ENCODE measurements at places on chromosomes 7 and 10.

- ATAC-seq = no peak
These were observed 31.1 kb downstream of the GDI2 start for GRCh38 chr10:5782174-5782573.

GRCh38 chr7:47542051-47542450 lies 39.9 kb downstream of the TNS3 start:
- no peak for ATAC-seq

- no peak for ATAC-seq
These were observed 72.7 kb downstream of the SEM1 start for GRCh38 chr7:96636979-96637378.

DNA sequence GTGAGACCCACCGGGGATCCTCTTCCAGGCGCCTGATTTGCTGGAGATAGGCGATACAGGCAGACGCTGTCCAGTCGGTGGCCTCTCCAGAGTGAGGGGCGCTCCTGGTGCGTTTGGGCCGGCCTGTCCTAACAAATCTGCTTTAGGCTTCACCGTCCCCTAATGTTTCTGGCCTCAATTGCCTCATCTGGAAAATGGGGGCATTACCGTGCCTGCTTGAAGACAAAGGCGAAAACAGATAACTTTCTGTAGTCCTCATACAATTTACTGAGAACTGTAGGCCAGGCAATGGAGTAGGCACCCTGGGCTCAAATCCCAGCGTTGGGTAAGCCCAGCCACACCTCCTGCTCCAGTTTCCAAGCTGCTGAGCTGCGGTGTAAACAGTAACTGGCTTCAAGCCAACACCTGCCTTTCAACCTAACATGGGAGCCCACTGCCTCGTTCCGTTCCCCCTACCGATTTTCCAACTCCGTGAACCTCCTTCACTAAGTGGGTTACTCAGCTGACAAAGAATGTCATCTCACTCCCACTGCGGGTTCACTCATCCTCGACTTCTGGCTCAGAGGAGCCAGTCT lies 589 bp upstream of the ZFAND4 start:
- no peak for ATAC-seq

DNA sequence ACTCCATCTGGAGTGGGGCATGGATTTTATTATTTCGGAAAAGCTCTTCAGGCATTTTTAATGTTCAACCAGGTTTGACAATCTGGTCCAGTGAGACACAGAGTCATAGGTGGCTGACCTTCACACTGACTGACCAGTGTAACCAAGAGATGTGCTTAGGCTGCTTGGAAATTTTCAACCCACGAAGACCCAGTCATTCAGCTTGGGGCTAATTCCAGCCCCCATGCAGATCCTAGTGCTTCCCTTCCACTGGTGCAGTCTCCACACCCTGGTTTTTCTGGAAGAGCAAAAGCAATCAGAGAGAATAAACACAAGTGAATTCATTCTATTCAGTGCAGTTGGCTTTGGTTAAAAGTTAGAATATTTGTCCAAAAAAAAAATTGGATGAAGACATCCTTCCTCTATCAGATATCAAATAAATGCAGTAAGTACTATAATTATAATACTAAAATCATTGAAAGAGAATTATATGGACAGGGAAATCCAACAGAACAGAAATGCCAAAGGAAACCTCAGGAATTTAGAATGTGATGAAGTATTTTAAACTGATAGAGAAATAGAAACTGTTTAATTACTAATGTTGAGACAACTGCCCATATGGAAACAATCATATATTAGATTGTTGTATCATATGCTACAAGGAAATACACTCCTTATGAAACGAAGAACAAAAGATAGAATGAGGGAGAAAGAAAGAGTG lies 178.0 kb downstream of the NPSR1 start:
- no peak for ATAC-seq

- no peak for ATAC-seq
These were observed 61.5 kb downstream of the ITGA8 start for GRCh38 chr10:15658069-15658702.

DNA sequence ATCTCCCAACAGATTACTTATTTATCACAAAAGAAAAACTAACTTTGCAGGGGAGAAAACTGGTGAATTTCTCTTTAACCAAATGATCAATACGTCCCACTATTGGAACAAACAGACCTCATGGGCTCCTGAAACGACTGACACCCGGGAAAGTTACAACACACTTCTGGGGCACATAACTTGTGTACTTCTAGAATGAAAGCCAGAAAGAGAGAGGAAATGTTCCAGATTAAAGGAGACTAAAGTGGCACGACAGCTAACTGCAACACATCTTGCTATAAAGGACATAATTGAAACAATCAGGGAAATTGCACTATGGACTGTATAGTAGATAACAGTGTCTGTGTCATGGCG lies 14.7 kb upstream of the TPST1 start:
- ATAC-seq = no peak

GRCh38 chr10:34809796-34810195 lies 5.3 kb downstream of the PARD3 start:
- ATAC-seq = no peak

GRCh38 chr7:155398944-155399343 lies 59.0 kb upstream of the EN2 start:
- ATAC-seq = no peak

DNA sequence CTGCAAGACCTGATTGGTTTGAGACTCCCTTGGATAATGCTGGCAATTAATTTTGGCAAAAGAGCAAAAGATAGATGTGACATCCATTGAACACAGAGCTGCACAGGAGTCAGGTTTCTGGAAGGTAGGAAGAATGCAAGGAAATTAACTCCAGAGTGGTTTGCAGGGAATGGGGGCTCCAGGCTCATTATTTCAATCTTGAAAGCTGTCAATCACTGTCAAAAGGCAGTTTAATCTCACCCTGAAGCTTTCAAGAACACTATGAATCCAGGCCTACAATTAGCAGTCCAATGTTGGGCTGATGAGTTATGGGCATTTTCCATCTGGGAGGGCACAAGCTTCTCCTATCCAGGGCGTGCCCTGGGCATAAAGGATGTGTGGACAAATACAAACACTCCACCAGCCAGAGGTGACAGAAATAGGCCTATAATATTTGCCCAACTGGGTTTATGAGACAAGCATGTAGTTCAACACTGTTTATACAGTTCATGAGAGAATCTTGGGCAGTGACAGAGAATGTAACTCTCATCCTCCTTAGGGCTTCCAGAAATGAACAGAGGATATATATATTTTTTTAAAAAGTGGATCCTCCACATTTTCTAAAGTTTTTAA lies 80.5 kb downstream of the KCNMA1 start:
- ATAC-seq = no peak

DNA sequence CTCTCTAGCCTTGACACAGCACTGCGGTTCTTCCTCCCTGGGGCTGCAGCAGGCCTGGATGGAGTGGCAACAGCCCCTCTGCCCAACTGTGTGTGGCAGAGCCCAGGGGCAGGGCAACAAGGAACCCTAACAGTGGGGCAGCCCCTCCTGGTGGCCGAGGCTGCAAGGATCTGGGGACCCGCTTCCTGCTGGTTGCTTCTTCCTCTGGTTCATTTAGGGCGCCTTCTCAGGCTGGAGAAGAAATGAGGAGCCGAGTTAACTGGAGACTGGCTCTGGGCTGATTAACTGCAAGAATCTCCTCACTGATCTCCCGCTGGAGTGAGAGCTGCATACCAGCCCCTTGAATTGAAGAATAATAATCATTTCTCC lies 80.1 kb upstream of the EMX2 start:
- ATAC-seq = no peak

DNA sequence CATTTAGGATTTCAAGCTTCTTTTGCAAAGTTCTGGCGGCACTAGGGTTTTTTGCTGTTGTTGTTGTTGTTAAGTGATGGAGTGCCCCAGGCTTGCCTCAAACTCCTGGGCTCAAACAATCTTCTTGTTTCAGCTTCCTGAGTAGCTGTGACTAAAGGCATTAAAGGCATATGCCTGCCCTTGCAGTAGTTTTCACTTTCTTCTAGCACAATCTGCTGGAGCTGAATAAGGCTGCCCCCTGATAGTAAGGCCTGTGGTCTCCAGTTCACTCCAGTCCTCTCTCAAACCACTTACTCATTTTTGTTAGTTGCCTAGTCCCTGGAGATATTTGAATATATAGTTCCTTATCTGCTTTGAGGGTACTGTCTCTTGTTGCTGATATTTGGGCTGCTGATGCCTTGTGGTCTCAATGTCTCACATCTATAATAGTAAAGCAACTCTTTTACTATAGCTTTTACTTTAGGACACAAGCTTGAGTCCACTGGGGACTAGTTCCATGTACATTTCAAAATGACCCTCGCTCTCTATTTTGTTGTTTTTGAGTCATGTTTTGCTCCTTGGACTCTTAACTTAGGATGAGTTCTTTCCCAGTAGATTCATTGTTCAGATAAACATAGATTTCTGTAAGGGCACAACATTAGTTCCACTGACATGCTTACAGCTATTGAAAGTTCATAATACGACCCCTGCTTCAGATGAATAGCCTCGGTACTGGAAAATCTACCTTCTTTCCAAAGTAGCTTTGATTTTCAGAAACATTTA lies 25.5 kb downstream of the PHF14 start:
- no peak for ATAC-seq

GRCh38 chr7:116356979-116357378 lies 142.6 kb upstream of the CAV2 start:
- ATAC-seq = no peak

DNA sequence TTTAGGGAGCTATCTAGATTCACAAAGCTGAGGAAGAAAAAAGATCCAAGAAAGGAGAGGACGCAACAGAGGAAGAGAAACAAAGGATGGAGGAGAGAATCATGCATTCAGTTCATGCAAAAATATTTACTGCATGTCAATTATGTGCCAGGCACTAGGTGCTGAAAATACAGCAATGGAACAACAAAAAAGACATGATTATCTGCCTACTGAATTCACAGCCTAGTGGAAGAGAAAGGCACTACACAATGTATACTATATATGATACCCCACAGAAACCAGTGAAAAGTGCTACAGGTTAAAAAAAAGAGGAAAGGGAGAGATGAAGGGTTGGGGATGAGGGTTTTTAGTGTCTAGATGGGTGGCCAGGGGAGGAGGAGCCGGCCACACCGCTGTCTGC lies 520.4 kb upstream of the CELF2 start:
- no peak for ATAC-seq

DNA sequence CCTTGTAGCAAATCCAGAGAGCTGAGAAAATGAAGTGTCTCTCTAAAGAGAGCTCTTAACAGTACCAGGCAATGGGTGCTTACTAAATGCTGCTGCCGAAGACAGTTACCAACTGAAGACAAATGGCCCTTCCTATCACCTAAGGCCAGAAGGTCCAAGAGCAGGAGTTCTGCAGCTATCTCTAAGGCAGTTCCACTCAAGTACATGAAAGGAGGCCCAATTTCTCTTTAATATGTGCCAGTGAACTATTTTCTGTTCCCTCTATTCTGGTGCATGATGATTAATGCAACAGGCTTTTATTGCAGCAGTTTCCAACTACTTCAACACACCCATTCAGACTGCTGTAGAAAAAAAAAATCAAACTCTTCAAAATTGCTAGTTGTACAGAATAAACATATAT lies 122.5 kb downstream of the SLC25A13 start:
- no peak for ATAC-seq

DNA sequence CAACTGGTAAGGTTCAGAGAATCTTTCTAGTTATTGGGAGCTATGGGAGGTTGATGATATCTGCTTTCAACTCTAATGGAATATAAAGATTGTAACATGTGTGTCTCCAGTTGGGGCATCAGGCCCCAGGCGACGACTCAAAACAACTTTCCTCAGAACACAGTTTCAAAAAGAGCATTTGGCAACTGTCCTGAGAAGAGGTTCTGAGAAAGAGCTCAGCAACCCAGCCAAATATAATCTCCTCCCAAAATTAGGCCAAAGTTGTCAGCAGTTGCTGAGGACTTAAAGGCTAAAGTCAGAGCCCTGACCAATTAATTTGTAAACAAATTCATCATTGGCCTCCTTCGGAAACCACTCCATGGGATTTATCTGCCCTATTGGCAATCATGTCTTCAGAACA lies 251.1 kb upstream of the NFE2L3 start:
- ATAC-seq = no peak

- no peak for ATAC-seq
These were observed 209.7 kb upstream of the AUTS2 start for GRCh38 chr7:69388452-69389137.

GRCh38 chr10:1116696-1117280 lies 60.6 kb downstream of the WDR37 start:
- no peak for ATAC-seq

GRCh38 chr10:124588736-124589490 lies 127.3 kb downstream of the LHPP start:
- peak; percentile 76 for ATAC-seq

DNA sequence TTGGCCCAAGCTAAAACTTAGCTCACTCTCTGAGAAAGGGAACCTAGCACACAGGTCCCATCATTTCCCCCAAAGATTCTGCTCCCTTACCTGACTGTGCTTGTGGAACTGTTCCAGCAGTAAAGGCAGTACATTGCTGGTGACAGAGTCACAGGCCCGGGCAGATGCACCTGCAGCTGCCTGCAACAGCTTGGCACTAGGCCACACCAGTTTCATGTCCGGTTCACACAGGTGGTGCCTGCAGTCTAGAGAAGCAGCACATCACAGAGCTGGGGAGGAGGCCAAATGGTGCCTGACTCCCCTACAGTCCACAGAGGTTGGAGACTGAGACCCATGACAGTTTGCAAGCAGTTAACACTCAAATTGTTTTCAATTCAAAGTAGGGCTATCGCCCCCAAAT lies 22.2 kb downstream of the ZDHHC16 start:
- no peak for ATAC-seq

DNA sequence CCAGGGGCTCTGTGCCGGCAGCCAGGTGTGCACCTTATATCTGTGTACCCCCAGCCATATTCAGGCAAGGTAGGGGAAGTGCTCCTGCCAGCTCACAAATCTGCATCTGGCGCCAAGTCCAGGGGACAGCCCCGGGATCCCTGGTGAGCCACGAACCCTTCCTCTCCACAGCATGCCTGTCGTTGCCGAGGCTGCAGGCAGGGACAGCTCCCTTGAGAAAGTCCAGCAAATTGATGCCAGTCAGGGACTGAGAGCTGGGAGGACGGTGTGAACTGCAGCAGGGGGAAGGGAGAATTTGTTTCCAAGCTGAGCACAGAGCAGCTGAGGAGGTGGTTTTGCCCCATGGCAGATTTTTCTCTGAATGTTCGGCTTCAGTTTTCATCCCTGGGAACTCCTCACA lies 919 bp downstream of the PLA2G12B start:
- no peak for ATAC-seq

- no peak for ATAC-seq
These were observed 53.1 kb downstream of the TEX36 start for GRCh38 chr10:125629758-125630376.

DNA sequence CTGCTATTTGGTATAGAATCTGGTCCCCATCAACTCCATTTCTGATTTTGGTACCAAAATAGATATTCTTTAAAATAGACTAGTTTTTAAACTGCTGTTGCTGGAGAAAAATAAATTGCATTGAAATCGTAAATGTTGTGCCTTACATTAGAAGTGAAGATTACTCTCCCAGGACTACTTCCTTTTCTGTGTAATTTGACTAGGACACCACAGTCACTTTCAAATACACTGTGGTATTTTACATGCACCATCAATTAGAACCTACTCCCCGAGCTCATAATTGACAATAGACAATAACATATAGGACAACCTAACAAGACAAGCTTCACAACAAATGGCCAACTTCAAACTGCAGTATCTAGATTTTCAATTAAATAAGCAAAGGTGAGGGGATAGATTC lies 211.5 kb downstream of the DGKB start:
- ATAC-seq = no peak

Data from gastroesophageal sphincter (tissue), 4 donors.